ENCODE measurements at places on chromosomes 3 and 15. TPM values are rescaled to one million over a fixed set of nuclear protein-coding genes. Genes with fewer than 3 reads are reported as not detected.

The CHDH gene
- 0.70 TPM for total RNA-seq

The PAK6 gene
- 39.2 TPM for total RNA-seq

The GOLGA6L4 gene
- total RNA-seq: 0.46 TPM

The INO80 gene
- total RNA-seq: 16.7 TPM

The AADAC gene
- total RNA-seq: not detected

The PIK3CA gene
- 7.0 TPM for total RNA-seq

The MEGF11 gene
- not detected for total RNA-seq

The SH2D7 gene
- total RNA-seq: not detected

The CNTN3 gene
- total RNA-seq: 0.56 TPM

The GUCA1C gene
- total RNA-seq: not detected

The CORO2B gene
- total RNA-seq: 0.21 TPM

The CD86 gene
- not detected for total RNA-seq

The SHC4 gene
- 0.37 TPM for total RNA-seq

The SHISA5 gene
- 159 TPM for total RNA-seq

The MAN2C1 gene
- total RNA-seq: 53.0 TPM

The EOMES gene
- not detected for total RNA-seq

The GOLGA6L22 gene
- not detected for total RNA-seq

The ALPK3 gene
- 0.28 TPM for total RNA-seq

The PLSCR2 gene
- total RNA-seq: not detected

The NR2F2 gene
- 9.0 TPM for total RNA-seq

The ERICH6 gene
- total RNA-seq: not detected

The DUOX1 gene
- 59.4 TPM for total RNA-seq

The UROC1 gene
- not detected for total RNA-seq

The INKA1 gene
- total RNA-seq: 21.7 TPM

Data from airway epithelial cell (primary cell).